Breast epithelium (tissue), 4 donors: ENCODE measurements at places on chromosomes 5 and 9.

DNA sequence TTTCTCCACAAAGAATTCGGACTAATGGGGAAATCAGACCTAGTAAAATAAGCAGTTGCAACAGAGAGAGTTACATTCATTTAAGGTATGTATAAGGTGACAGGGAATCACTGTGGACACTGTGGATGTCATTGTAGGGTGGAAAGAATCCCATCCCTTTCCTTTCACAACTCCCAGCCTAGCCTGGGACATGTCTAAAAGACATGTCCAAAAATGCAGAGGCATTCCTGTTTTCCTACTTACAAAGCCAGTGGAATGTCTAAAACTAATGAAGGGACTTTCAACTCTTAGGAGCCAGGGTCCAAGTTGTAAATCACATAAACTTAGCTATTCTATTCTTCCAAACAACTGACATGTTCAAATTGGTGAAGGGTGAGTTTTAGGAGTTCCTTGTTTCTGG, 511.0 kb downstream of the PRELID2 start:
- no peak for DNase-seq

- no peak for DNase-seq
Observed at GRCh38 chr9:27212191-27212590, 84.8 kb downstream of the EQTN start.

GRCh38 chr5:17384181-17384580, 113.8 kb upstream of the TAF11L2 start:
- DNase-seq, result no peak

DNA sequence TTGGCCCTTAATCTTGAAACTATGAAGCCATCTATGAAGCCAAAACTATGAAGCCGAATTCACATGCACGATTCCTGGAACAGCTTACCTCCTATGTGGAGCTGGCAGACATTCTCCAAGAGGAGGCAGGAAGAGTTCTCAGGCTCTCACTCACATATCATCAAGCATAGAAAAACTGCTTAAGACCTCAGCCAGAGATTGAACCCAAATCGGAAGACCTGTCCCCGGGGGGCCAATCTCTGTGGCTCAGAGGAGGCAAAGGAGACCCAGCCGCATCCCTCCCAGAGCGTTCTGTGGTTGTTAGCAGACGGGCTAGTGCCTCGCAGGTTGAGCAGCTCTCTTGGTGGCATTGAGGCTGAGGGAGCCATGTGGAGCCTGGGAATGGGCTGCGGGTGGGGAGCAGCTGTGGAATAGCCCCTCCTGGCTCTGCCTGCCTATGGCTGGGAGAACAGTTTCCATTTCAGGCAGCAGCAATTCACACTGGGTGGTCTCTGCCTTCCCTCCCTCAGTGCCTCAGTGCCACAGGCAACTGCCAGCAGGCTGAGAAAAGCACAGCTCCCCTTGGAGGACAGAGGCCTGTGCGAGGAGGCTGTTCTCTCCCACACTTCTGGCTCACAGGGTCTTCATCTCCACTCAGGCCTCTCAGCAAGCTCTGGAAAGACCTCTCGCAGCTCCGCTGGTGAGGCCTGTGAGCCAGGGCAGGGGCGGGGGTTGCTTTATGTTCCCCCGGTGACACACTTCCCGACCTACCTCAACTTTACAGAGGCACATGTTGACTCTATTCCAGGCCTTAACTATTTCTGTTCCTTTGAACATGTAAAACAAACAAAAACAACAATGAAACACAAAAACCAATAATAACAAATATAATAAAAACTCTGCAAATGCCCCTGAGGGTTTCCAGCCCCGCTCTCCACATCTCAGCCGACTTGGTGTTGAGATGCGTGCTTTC, 17.4 kb upstream of the TMEM174 start:
- no peak for DNase-seq

- DNase-seq, result peak; percentile 31
Observed at GRCh38 chr9:129280236-129280622, 102.2 kb upstream of the IER5L start.

DNA sequence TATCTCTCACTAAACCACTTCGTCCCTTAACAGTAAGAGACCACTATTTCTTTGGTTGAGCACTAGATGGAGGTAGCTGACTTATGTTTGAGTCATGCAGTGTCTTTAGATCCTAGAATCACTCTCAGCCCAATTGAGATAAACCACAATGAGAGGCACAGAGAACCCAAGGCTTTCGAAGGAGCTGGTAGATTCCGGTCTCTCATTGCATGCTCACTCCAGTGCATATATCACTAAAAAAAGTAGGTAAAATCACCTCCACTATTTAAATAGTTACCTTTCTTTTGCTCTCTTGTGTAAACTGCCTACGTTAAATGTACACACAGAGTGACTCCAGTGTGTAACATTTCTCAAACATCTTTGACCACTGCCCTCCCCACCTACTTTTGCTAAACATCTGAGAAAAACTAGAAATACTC, 27.6 kb downstream of the ACTL7A start:
- DNase-seq, result no peak

- no peak for DNase-seq
Observed at GRCh38 chr5:53022930-53023511, 33.9 kb downstream of the ITGA2 start.

DNA sequence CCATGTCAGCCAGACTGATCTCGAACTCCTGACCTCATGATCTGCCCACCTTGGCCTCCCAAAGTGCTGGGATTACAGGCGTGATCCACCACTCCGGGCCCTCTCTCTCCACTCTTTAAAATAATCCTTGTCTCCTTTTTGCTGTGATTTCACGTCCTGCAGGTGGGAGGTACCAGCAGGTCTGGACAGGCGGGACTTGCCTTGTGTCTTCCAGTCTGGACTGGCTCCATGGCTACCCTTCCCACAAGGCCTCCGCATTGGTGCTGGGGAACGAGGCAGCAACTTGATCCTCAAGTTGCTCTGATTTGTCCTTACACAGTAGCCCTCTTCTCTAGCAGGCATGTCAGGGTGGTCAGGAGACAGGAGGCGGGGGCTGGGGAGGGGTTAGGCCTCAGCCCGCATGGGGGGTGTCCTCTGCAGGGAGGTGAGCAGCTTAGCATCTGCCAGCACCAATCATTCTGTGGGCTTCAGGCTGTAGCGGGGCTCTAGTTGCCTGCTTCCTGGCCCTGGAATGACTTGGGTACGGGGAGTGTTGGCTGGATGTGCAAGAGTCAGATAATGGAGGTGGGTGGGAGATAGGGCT, 54.3 kb downstream of the TENT4A start:
- DNase-seq, result no peak

DNA sequence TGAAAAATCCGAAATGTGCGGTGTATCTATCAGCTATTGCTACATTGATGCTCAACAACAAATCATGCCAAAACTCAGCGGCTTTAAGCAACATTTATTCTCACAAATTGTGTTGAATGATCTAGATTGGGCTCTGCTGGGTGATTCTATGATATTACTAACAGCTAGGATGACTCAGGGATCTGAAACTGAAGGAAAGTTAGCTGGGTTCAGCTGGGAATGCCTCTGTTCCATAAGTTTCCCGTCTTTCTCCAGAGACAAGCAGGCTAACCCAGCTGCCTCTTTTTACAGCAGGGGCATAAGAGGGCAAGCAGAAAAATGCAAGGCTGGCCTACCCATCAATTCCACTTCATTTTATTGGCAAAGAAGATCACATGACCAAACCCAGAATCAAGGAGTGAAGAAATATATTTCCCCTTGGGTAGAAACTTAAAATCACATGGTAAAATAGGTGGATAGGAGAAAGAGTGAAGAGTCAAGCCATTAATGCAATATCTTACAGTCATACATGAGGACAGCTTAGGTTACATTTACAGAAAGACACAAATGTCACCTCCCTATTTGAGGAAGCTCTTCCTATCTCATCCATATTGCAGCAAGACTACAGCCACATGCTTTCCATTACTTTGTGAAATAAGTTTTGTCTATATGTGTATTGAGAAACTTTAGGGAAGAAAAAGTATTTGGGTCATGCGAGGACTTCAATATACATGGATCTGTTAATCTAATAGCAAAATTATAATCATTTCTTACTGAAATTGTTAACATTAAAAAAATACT, 30.8 kb downstream of the IL7R start:
- DNase-seq, result no peak

DNA sequence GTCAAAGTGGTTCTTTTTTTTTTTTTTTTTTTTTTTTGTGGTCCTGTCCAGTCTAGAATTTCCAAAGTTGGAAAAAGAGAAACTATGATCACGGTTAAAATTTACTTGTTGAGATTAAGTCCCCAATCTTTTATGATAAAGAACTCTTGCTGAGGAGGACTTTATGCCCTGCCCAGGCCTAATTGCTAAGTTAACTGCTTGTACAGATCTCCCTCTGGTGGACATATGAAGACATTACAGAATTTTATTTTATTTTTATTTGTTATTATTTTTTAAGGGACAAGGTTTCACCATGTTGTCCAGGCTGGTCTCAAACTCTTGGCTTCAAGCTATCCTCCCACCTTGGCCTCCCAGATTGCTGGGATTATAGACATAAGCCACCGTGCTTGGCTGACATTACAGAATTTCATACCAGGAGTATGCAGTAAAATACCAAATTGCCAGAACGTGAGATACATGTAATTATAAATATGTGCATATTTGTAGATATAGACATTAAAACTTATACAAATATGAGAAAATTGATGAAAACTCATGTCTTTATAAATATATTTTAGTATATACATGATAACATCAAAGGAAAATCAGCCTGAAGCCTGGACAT, 91.2 kb downstream of the RFK start:
- DNase-seq, result no peak

GRCh38 chr9:105308461-105309341, 64.2 kb downstream of the SLC44A1 start:
- no peak for DNase-seq

DNA sequence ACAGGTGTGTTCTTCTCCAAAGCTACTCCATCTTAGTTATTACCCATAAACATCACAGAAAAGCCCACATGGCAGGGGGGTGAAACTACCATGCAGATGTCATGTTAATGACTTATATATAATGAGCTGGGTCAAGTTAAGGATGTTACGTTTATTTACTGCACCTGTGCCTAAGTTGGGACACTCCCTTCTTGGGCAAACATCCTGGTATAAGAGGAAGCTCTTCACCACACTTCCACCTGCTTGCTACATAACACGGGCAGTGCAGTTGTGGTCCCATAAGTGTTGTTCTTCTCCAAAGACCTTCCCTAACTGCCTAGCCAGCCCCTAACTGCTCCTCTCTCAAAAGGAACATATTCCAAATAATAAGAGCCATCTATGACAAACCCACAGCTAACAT, 9.3 kb upstream of the ZCCHC9 start:
- no peak for DNase-seq

- DNase-seq, result no peak
Observed at GRCh38 chr5:132704875-132705274, 31.1 kb downstream of the IL4 start.

DNA sequence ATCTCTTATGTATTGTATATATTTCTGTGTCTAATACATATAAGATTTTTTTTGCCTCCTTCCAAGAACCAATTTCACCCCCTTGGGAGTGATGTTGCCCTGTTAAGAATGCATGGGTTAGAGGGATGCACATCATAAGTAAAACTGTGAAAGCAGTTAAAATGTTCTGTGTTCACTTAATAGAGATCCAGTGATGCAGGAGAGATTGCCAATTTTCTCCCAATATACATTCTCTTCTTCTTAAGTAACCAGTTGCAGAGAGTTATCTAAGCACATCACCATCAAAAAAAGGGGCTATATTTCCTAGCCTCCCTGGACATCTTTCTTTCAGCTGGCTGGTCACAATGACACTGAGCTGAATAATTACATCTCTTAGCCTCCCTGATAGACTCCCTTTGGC, 307.0 kb downstream of the OSTF1 start:
- DNase-seq, result no peak

GRCh38 chr5:134142806-134143205, 28.3 kb downstream of the TCF7 start:
- peak; percentile 27 for DNase-seq

- DNase-seq, result no peak
Observed at GRCh38 chr5:133439859-133440258, 172.5 kb downstream of the FSTL4 start.

- DNase-seq, result no peak
Observed at GRCh38 chr5:67467110-67467509, 270.5 kb upstream of the CD180 start.

DNA sequence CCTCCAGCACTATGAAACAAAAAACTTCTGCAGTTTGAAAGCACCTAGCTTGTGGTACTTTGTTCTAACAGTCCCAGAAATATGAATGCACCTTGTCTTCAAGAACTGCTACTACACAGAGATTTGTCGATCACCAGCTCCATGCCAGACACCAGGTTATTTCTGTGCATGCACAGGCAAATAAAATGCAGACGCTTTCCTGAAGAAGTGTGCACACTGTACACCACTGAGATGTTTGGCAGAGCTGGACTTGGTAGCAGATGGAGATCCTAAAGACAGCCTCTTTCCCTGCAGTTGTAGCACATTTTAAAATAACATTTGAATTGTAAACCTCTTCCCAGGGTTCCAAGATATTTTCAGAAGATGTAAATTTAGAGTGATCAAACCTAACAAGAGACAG, 730.0 kb downstream of the MTRR start:
- no peak for DNase-seq

- DNase-seq, result no peak
Observed at GRCh38 chr5:54601411-54602230, 84.1 kb downstream of the SNX18 start.

GRCh38 chr5:43020399-43020746, 19.7 kb downstream of the ANXA2R start:
- no peak for DNase-seq

- no peak for DNase-seq
Observed at GRCh38 chr5:135721548-135722090, 112.8 kb upstream of the SLC25A48 start.

DNA sequence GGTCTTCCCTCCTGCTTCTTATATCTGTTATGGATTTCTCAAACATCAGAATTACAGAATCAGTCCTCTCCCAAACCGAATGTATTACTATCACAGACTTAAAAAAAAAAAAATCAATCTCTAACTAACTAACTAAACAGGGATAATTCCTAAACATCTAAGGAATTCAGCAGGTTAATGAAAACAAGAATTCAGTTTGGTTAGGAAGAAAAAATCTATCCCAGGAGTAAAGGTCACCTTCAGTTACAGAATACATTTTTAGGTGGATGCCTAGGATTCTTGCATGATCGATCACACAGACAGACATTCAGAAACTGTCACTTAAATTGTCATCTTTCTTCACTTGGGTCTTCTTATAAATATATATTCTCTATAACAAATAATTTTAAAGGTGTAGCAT, 11.5 kb downstream of the PTAR1 start:
- no peak for DNase-seq

- DNase-seq, result no peak
Observed at GRCh38 chr5:179065703-179066102, 5.5 kb downstream of the ZNF354C start.

GRCh38 chr9:125472562-125472925, 210.9 kb downstream of the GAPVD1 start:
- DNase-seq, result no peak

- no peak for DNase-seq
Observed at GRCh38 chr5:141050622-141051520, at the start of gene PCDHB1. Gene PCDHB1 (plus strand): TSS chr5:141051374. CDS start chr5:141051471, 97 bp downstream.

DNA sequence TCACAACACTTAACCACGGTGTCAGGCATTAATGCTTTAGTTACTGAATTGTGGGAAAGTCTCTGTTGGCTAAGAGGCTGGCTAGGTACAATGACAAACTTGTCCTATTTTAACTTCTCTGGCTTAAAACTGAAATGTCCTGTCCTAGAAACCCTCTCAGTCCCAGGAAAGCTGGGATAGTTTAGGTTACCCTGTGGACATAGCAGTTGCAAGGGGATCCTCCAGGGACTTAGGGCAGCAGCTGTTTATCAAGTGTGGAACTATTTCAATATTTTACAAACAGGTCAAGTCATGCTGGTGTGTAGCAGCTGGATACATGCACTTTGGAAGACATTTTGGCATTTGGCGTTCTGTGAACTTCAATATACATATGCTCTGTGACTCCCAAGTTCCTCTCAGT, 95.0 kb upstream of the ARRDC3 start:
- DNase-seq, result no peak
